ENCODE measurements at places on chromosomes 2 and 18. TPM values are rescaled to one million over a fixed set of nuclear protein-coding genes. Genes with fewer than 3 reads are reported as not detected.

The TEX44 gene
- not detected for total RNA-seq

The NTSR2 gene
- total RNA-seq: not detected

The KIAA1328 gene
- total RNA-seq: 2.5 TPM

The KCNG2 gene
- total RNA-seq: not detected

The CD226 gene
- total RNA-seq: 0.23 TPM

The SLC30A3 gene
- 0.46 TPM for total RNA-seq

The TUBA3D gene
- total RNA-seq: not detected

The ANO7 gene
- 0.91 TPM for total RNA-seq

The CFC1 gene
- total RNA-seq: not detected

The SFTPB gene
- total RNA-seq: not detected

The MAB21L4 gene
- not detected for total RNA-seq

The MAIP1 gene
- total RNA-seq: 28.6 TPM

The USP40 gene
- total RNA-seq: 12.2 TPM

The CFAP221 gene
- not detected for total RNA-seq

The ARHGAP15 gene
- total RNA-seq: 0.15 TPM

The ELOA2 gene
- total RNA-seq: not detected

The UBE2F gene
- 94.2 TPM for total RNA-seq

The DHRS9 gene
- total RNA-seq: 0.12 TPM

The APCDD1 gene
- total RNA-seq: 5.3 TPM

The RTP5 gene
- not detected for total RNA-seq

The TUBB8B gene
- total RNA-seq: not detected

The FER1L5 gene
- total RNA-seq: not detected

The REG3G gene
- not detected for total RNA-seq

The KIF1A gene
- total RNA-seq: 1.4 TPM

The NRP2 gene
- 9.9 TPM for total RNA-seq

The STEAP3 gene
- total RNA-seq: 17.7 TPM
